ENCODE measurements at places on chromosomes 7 and 10.

DNA sequence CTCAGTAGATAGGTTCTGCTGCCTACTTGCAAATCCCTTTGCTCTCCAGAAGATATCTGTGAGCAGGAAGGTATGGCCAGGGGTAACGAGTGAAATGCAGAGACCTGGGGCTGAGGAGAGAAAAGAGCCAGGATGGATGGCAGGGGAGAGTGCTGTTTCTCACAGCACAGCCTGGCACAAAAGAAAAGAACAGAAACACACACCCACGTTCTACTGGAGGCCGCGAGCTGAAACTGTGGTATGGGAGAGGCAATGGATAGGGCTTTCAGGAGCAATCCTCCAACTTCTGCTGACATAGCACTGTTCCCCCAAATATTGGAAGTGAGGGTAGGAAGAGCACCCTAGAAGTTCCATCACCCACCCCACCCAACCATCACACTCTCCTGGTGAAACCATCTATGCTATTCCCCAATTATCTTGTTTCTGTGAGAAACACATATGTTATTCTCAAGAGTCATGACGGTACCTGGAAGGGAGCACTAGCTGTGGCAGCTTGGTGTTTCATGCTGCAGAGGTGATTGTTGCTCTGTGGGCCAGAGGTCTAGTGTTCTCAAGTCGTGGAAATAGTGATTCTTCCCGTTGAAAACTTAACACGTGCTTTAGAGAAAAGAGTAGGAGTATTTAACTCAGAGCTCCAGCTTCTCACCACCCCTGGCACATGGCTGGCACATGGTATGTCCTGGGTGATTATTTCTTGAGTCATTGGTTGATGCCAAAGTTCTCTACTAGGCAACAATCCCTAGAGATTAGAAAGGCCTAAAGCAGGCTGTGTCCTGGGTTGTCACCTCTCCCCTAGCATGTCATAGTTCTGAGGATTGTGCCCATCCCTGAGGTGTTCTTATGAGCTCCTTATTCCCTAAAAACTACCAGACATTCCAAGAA, 198.3 kb downstream of the PLXNA4 start:
- no peak for DNase-seq

GRCh38 chr7:46852795-46853194, 729.1 kb downstream of the TNS3 start:
- no peak for DNase-seq

DNA sequence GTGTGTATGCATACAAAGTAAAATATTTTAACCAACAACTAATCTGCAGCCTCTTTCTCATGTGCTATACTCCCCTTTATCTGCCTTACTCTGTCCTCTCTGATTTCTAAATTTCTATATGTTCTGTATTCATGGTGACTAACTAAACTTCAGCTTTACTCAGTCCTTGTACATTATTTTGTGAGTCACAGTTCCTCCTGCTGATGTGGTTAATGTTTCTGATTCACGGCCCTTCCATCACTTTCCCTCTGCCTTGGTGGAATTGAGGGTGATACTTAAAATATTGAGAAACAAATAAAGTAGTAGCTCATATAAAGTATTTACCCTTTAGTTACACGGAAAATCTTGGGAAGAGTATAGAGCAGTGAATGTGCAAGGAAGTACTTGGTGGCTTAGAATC, 899.1 kb upstream of the ZWINT start:
- DNase-seq = no peak

GRCh38 chr10:89029181-89029580, 38.6 kb downstream of the FAS start:
- DNase-seq = no peak

DNA sequence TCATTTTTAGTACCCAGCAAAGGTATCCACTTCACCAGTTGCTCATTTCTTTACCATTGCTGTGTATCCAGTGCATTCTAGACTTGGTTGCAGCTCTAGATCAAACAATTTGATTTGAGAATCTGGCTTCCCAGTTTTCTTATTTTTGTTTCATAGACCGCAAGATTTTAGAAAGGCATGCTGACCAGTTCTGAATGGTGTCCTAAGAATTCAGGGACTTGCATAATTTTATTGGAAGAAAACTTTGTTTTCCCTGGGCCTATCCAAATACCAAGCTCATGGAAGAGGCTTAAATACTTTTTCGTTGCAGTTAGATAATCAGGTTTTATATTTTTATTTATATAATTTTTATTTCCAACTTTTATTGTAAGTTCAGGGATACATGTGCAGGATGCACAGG, 58.3 kb downstream of the BICC1 start:
- no peak for DNase-seq

GRCh38 chr7:34734771-34735170, 76.8 kb downstream of the NPSR1 start:
- no peak for DNase-seq

- no peak for DNase-seq
These were observed 41.2 kb downstream of the FGFR2 start for GRCh38 chr10:121556918-121557573.

- DNase-seq = no peak
These were observed 20.9 kb downstream of the FOXK1 start for GRCh38 chr7:4702961-4703512.

GRCh38 chr10:119333146-119333792, 125.9 kb downstream of the GRK5 start:
- peak; percentile 7 for DNase-seq

- no peak for DNase-seq
These were observed 4.4 kb downstream of the SMIM30 start for GRCh38 chr7:113113912-113114311.

DNA sequence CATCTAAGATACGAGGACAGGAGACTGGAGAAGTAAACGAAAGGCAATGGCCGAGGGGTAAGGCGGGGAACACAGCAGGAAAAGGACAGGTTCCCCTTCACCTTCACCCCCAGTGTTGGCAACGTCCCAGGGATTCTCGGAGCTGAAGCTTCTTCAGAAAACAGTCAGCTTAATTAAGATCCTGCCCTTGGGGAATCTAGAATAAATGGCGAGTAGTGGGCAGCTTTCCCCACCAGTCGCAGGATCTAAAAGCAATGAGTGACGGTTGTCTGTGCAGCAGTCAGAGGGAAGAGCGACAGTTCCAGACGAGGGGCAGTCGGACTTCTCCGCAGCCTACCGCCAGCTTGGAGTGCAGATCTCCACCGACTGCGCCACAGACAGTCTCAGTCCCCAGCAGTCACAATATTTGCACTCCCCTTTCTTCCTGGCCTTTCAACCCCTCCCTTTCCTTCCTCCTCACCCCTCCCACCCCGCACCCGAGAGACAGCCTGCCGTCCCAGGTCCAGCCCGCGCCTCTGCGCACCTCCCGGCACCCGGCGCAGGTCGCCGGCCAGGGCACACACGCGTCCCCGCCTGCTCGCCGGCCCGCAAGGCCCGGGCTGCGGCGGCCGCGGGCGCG, 10.9 kb upstream of the SP8 start:
- DNase-seq = no peak

GRCh38 chr7:110669410-110669809, 421.5 kb upstream of the LRRN3 start:
- no peak for DNase-seq

- no peak for DNase-seq
These were observed 516.7 kb upstream of the MGMT start for GRCh38 chr10:128950159-128950915.

GRCh38 chr7:957418-958220, 3.1 kb upstream of the ADAP1 start:
- no peak for DNase-seq

DNA sequence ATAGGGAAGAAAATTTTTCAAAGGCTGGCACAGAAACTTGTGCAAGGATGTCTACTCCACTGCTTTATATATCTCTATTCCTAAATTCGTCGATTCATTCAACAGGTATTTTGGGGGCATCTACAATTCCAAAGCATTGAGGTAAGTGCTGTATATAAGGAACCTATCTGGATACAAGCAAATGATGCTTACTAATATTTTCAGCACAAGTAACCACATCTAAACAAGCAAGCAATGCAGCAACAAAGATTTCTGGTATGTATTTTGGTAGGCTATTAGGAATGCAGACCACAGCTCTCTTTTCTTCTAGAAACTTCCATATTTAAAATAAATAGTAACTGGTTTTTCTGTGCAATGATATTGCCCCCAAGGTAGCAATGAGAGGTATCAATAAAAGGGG, 183.9 kb downstream of the SGMS1 start:
- DNase-seq = no peak
